ENCODE measurements at places on chromosomes 12 and 14.

GRCh38 chr12:66337381-66338010 is 35.2 kb downstream of the HELB start:
- DNase-seq: no peak

DNA sequence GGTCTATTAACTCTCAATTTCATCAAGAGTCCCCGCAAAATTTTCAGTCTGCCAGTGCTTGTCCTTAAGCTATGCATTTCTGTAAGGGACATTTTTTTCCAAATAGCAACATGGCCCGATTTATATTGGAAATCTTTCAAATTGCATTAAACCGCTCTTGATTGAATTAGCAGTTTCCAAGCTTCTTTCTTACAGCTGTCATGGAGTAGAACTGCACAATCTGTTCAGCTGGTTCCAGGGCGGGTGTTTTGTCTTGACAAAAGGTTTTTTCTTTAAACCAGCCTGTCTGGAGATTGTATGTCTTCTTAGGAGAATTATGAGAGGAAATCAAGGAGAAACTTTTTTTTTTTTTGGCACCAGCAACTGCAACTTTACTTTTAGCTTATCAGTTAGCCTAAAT is 185.8 kb downstream of the ALG10B start:
- DNase-seq: no peak

DNA sequence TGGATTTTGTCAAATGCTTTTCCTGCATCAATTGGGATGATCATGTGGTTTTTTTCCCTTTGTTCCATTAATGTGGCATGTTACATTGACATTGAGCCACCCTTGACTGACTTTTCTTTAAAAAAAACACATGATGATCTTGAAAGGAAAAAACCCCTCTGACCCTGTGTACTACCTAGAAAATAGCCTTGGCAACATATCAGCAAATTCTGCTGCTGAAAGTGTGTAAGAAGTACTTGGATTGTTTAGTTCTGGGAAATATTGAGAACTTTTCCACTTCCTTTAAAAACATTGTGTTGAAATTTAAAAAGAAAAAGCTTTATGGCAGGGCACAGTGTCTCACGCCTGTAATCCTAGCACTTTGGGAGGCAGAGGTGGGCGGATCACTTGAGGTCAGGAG is 20.7 kb downstream of the ACACB start:
- DNase-seq: no peak

DNA sequence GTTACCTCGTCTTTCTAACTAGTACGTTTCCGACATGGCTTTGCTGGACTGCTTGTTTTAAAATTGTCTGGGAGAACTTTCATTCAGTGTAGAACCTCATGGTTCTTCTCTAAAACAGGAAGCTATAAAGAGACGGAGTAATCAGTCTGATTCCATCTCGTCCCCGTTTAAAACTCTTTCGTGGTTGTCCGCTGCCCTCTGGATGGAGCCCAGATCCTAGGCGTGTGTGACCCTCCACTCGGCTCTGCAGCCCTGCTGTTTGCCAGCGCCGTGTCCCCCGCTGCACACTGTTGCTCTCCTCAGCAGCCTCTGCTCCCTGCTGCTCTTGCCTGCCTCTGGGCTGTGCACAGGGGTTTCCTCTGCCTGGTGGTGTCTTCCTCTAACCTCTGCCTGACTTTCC is 50.2 kb downstream of the SLC8B1 start:
- no peak for DNase-seq

DNA sequence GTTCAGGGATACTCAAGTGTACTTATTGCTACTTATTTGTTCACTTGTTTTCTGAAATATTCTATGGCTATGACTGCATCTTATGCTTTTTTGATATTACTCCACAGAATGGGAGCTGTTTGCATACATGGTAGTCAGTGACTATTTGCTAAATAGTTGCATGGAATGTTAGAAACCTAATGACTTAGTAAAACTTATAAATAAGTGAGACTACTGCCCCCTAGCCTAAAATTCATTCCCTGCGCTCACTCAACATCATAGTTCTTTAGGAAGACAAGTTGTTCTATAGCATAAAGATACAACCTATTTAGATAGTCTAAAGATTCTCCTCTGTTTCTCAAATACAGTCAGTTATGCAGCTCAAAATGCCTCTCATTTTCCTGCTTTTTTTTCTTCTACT is 305.5 kb downstream of the CEP128 start:
- DNase-seq: no peak
